Subcutaneous adipose tissue (tissue), 4 donors: ENCODE measurements at places on chromosomes 16 and 17. TPM values are rescaled to one million over a fixed set of nuclear protein-coding genes. Genes with fewer than 3 reads are reported as not detected.

Gene CACNG4
- total RNA-seq, result not detected

Gene PMP22
- 325 TPM for total RNA-seq

Gene CUEDC1
- 22.5 TPM for total RNA-seq

Gene CACNG5
- total RNA-seq, result not detected

Gene HP
- 7.5 TPM for total RNA-seq

Gene ITGAL
- total RNA-seq, result 16.5 TPM
